ENCODE measurements at places on chromosomes 13 and 19.

DNA sequence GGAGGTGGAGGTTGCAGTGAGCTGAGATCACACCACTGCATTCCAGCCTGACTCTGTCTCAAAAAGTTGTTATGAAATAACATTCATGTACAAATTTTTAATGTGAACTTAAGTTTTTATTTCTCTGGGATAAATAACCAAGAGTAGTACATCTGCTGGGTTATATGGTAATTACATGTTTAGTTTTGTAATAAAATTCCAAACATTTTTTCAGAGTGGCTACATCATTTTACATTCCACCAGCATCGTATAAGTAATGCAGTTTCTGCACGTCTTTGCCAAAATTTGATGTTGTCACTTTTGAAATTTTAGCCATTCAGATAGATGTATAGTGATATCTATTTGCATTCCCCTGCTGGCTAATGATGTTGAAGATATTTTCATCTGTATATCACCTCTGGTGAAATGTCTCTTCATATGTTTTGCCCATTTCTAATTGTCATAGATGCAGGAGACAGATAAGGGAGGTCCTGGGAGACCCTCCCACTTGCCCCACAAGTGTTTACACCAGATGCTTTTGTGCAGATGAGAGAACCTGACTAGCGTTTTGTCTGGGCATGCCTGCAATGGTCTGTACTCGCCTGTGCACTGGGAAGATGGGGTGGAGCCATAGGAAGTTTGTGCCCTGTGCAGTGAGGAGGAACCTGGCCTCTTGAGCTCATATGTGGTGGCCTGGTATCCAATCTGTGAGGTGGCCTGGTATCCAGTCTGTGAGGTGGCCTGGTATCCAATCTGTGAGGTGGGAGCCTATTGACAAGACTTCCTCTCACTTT, 12.7 kb upstream of the KBTBD6 start:
- peak; percentile 76 for DNase-seq

GRCh38 chr19:1495799-1496713, 5.1 kb downstream of the REEP6 start:
- DNase-seq = no peak

- DNase-seq = no peak
These were observed at the start of gene ENOX1 for GRCh38 chr13:43786766-43787517. ENOX1 (minus strand) TSS chr13:43786972.

DNA sequence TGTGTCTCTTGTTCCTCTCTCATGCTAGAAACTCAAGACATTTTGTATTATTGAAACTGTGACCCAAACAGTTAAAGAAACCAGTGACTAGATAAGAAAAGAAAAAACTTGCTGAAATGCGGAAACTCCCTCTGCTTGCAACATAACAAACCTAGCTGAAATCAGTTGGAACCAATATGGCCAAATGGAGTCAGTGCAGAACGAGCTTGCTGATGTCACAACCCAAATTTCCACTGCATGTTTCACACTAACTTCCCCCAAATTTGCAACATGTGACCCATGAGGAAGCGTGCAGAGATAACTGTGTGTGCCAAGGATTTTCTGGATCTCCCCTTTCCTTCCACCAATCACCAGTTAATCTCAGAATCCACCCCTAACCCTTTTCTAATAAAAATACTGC, 208.0 kb downstream of the DLEU7 start:
- DNase-seq = no peak

GRCh38 chr19:11659612-11660011, 62.3 kb downstream of the ZNF627 start:
- DNase-seq = no peak
